ENCODE measurements at places on chromosomes 11 and 22.

DNA sequence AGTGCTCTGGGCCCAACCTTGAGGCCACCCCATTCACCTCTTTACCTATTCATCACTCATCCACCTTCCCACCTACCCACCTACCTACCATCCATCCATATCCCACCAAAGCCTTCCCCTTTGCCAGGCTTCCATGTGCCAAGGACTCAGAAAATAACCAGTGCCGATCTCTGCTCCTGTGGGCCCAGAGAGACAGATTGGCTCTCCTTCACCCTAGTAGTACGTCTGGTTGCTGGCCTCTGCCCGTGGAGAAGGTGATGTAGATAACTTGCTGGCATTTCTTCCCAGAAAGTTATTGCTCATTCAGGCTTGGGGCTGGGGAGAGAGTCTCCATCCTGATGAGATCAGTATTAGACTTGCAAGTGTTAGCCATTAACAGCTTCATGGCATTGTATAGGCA, 45.2 kb downstream of the NEU3 start:
- no peak for DNase-seq

- DNase-seq: no peak
These were observed 350.5 kb downstream of the CNTN5 start for GRCh38 chr11:99371257-99371656.

- DNase-seq: no peak
These were observed 30.4 kb downstream of the LDHAL6A start for GRCh38 chr11:18485913-18486528.

DNA sequence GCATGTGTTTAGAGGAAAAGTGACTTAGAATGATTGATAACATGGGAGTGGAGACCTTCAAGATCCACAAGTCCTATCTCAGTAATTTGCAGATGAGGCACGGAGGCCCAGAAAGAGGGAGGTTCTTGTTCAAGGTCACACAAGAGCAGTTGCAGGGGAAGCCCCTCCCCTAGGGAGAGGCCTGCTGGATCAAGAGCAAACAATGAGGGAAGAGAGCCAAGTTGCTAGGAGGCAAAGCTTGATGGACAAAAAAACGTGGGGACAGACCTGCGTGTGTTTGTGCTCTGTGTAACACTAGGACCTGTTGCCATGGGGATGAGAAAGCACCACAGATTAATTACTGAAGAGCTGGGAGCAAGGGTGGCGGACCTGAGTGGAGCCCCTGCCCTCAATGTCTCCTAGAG, 6.4 kb upstream of the MFRP start:
- DNase-seq: no peak

DNA sequence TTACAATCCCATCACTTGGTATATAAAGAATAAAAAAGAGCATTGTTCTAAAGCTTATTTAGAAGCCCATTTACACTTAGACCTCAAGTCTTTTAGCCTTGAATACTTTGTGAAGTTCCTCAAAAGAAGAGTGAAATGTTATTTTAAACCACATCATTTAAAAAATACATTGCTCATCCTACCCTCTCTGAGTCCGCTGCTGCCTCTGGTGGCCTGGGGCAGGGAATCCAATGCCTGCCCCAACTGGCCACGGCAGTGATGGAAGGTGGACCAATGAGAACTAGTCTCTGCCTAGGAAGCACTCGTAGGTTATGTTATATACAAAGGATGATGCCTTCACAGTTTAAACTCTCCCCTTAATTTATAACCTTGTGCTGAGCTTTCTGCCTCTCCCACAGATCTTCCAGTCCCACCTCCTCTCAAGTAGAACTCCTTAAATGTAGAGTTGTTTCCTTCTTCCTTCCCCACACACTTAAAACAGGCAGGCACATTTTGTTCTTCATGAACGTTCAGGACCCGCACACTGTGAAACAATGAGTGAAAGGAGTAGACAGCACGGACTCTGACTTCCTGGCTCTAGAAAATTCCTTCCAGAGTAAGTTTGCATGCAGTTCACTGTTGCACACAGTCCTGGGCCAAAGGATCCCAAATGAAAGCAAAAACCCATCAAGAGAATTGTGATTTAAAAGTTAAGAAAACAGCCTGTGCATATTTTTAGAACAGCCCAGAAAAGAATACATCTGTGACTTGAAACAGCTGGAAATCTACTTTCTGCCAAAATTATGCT, 167.8 kb downstream of the RRAS2 start:
- DNase-seq: no peak

DNA sequence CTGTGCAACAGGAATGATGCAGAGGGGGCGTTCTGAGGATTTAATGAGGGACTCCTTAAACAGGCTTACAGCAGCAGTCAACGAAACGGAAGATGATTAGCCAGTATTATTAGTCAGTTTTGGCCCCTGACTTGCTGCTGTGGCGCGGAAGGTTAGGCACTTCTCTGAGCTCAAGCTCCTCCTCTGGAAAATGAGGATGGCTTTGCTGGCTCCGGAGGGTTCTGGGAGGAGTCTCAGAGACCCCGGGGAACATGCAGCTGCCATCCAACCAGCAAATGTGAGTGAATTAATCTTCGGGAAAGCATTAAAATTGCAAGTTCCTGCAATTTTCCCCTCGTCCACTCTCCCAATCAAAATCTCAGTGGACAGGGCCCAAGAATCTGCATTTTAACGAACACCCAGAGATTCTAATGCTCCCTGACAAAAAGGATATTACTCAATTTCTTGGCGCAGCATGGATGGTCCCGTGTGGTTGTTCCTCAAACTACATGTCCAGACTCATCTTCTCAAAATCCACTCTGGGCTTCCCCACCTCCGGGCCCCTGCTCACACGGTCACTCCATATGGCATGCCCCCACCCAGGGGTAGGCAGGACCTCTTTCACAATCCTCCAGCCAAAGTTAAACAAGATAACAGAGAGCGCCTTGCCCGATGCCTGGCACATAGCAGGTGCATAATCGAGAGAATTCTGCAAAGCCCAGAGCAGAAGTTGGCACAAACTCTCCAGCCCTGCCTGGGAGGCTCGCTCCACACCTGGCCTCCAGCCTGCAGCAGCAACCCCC, 6.4 kb downstream of the ELFN2 start:
- DNase-seq: no peak

GRCh38 chr11:37282367-37282766, 684.3 kb upstream of the RAG2 start:
- DNase-seq: no peak

- no peak for DNase-seq
These were observed 61.9 kb downstream of the BMAL1 start for GRCh38 chr11:13339195-13340153.

- DNase-seq: no peak
These were observed 12.5 kb downstream of the RBM4 start for GRCh38 chr11:66651016-66651415.

- no peak for DNase-seq
These were observed 2.4 kb downstream of the MYRF start for GRCh38 chr11:61754534-61755482.

- no peak for DNase-seq
These were observed 14.9 kb downstream of the GAS2 start for GRCh38 chr11:22681281-22681812.

DNA sequence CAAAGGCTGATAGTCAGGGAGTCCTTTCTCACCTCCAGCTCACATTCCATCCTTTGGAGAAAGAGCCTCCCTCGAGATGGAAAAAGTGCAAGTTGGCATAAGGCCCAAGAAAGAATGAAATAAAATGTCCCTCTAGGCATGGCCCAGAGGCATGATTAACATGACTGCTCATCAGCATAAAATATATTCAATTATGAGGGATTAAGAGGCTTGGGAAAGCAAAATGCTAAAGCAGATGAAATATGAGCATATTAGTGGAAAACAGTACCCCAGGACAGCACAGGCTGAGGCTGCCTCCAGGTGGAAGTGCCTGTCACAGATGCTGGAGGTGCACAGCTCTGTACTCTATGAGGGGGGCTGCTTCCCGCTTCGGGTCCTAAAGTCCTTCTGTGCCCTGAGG, 347.8 kb upstream of the PLET1 start:
- DNase-seq: no peak

DNA sequence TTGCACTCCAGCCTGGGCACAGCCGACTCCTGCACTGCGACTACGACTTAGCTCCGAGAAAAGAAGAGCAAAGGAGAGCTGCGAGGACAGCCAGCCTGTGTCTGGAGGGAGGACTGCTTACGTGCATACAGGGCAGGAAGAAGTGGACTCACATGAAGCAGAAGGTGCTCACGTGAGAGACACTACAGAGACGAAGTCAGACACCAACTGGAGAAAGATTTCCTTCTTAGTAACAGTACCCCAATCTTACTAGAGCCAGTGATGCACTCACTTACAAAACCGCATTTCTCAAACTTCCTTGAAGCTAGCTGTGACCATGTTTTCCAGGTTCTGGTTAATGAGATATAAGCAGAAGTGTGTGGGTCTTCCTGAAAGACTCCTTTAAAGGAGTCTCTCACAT, 67.7 kb downstream of the MICAL3 start:
- DNase-seq: no peak

- no peak for DNase-seq
These were observed 123.5 kb upstream of the PARVA start for GRCh38 chr11:12253843-12254281.

DNA sequence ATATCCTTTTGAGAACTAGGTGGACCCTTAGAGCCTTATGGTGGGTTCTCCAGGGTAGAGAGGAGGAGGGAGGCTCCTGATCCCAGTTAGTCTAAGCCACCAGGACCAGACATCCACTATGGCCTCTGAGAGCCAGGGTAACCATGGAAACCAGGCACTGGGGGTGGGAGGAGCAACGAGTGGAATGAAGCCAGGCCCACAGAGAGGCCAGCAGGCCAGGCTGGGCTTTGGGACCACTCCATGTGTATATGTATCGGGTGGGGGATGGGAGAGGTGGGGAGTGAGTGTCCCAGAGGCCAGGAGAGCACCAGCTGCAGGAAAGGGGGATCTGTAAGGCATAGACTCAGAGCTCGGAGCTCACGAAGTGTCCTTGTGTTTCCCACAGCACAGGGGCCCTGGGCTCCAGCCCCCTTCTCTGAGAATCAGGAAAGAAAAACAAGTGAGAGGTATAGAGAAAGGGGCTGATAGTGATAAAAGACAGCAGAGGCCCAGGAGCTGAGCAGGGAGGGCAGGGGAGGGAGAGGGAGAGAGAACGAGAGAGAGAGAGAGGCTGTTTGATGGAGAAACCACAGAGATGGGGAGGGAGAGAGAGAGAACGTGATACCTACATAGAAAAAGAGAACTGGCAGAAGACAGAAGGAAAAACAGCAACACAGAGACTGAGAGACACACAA, 15.5 kb upstream of the TSPAN18 start:
- DNase-seq: no peak

- no peak for DNase-seq
These were observed 679 bp downstream of the TUG1 start for GRCh38 chr22:30969532-30970355.

DNA sequence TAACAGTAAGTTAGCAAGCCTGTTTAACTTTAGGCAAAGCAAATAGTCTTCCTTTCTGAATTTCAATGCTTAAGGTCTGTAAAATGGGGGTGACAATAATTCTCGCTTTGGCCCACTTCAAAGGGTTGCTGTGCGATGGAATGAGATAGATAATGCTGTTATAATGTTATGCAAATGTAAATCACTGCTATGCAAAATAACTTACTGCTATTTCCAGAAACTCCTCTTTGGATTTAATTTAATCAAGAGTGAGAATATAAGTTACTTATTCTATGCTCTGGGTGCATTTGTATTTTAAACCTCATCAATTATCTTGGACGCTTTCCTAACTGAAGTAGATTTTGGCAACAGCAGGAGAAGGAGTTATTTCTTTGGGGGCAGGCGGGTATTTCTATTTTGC, 4.1 kb upstream of the SORL1 start:
- DNase-seq: no peak

DNA sequence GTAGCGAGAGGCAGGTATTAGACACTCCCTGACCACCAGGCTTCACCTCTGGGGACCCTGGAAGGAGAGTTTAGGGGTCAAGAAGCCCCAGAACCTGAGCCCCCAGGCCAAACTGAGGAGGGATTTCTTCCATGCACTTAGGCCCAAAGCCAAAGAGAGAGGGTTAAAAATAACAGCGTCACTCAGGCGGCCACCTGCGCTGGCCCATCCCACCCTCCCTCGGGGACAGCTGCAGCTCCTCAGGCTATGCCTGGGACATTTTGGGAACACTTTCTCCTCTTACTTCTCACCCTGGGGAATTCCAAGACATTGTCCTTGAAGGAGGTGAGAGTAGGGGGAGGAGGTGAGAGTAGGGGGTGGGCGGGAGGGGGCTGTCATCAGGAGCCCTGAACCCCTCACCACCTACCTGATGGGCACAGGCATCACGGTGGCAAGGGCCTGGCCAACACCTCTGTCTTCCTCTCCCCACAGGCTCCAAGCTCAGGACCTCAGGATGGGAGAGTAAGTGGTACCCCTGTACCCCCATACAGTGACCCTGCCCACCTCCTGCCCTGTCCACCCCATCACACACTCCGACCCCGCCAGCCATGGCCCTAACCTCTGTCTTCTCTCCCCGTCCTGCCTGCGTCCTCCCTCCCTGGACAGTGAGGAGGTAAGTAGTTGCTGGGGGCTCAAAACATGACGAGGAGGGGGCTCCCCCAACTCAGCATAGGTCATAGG, 583 bp downstream of the TNNI2 start:
- no peak for DNase-seq

DNA sequence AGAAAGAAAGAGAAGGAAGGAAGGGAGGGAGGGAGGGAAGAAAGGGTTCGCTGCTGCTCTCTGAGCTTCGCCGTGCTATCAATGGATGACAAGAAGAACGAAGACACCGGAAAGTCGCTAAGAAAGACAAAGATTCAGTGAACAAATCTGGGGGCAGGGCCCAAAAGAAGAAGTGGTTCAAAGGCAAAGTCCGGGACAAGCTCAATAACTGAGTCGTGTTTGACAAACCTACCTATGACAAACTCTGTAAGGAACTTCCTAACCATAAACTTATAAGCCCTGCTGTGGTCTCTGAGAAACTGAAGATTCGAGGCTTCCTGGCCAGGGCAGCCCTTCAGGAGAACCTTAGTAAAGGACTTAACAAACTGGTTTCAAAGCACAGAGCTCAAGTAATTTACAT, 2.9 kb upstream of the TTLL1 start:
- no peak for DNase-seq

- no peak for DNase-seq
These were observed 749 bp downstream of the VWA5A start for GRCh38 chr11:124115782-124116616.

GRCh38 chr11:47413908-47414684, 5.7 kb downstream of the SLC39A13 start:
- DNase-seq: no peak

GRCh38 chr11:91041626-91042025, 818.8 kb upstream of the CHORDC1 start:
- DNase-seq: no peak
